ENCODE measurements at places on chromosomes 3 and 15.

GRCh38 chr15:41914411-41914810, 20.6 kb upstream of the SPTBN5 start:
- DNase-seq = no peak

DNA sequence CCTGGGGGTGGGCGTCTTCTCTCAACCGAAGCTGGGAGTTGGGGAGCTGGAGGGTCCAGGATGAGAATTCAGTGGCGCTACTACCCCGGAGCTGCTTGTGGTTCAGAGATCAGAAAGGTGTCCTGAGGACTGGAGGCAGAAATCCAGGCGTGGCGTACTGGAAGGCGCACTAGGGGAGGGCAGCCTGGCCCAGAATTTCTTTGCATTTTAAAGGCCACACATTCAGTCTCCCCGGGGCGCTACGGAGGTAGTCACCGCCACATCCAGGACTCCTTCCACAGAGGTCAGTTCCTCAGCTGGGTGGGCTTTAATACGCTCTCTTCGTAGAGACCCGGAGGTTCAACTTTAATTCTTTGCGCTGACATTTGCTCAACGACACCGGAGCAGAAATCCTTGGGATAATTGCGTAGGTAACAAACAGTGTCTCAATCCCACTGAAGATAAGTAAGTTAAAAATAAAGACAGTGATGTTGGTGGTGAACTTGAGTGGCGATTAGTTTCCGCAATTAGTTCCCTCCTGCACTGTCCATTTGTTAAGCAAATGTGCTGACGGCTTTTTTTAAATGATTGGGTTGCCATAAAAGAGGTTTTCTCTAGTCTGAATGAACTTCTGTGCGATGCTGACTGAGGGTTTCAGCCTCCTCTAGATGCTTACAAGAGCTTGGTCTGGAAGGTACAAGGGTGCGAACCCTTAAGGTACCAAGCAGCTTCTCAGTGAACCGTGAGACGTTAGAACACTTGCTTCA, 535 bp downstream of the MCTP2 start:
- DNase-seq = peak; percentile 20

GRCh38 chr3:23952646-23953045, 7.6 kb downstream of the NR1D2 start:
- DNase-seq = no peak

DNA sequence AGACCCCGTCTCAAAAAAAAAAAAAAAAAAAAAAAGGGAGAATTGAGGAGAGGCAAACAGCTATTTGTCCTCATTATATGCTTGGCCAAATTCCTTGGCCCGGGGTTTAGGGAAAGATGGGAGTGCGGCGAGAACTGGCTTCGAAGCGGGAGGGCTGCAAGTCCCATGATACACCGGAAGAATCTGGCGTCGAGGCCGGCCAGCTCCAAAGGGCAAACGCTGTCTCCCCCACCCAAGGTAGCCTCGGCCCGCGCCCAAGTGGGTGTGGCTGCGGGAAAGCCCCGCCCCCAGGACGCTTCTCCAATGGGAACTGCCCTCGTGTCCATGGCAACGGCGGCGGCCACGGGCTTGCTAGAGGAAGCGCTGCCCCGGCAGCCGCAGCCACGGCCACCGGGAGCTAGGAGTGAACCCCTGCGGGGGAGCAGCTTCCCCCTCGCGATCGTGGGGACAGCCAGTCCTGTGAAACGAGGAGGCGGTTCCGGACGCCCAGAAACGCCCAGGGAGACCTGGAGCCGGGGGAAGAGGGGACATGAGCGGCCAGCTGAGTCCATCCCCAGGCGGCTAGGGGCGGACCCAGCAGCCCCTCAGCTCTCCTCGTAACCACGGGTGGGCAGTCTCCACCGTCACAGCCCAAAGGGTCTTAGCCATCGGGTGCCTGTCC, at the start of gene TTLL13:
TTLL13 (plus strand) TSS at position 354 of the 661 bp plus-strand sequence. CDS start 1,075 bp downstream, outside the sequence.
- peak; percentile 28 for DNase-seq

Data from NCI-H748 treated with DMSO at 0.1 percent for 48 hours (cell line).